NCI-H1092 treated with DMSO at 0.1 percent for 48 hours (cell line): ENCODE measurements at places on chromosomes 5 and 9.
A peak's percentile ranks its signal among the peaks of the same experiment; 100 is the strongest.

DNA sequence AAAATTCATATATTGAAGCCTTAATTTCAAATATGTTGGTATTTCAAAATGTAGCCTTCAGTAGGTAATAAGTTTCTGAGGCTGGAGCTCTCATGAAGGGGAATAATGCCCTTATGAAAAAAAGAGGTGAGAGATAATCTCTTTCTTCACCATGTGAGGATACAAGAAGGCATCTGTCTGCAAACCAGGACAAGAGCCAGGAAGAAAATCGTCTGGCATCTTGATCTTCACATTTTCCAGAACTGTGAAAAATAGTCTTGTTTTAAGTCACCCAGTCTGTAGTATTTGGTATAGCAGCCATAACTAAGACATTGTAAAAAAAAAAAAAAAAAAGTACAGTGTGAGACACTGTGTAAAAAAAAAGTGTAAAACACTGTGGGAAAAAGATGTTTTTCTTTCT lies 768.9 kb downstream of the TAF11L14 start:
- no peak for DNase-seq

DNA sequence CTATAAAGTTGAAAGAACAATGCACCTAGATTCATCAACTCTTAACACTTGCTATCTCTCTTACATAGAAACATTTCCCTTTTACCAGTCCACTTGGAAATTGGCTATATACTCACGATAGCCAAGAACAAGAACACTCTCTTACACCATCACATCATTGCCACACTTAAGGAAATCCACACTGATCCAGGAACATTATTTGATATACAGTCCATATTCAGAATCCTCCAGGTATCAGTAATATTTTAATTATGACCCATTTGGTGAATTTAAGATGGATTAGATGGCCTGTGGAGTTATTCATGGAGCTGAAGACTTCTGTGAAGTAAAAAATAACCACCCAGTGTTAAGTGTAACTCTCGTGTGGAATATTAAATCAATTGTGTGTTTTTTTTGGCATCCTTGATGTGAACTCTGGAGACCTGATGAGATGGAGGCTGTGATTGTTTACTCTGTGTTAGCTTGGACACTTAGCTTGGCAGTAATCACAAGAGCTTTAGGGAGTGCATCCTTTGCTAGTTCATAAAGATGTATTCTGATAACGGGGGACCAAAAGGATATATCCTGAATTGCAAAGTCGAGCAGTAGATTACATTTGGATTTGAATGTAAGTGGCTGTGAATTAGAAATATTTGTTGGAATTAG lies 52.0 kb upstream of the ABL1 start:
- no peak for DNase-seq

GRCh38 chr9:73023025-73023541 lies 70.2 kb upstream of the ALDH1A1 start:
- DNase-seq, result peak; percentile 52

- DNase-seq, result no peak
Observed at GRCh38 chr9:85118990-85119755, 449.6 kb downstream of the NTRK2 start.

DNA sequence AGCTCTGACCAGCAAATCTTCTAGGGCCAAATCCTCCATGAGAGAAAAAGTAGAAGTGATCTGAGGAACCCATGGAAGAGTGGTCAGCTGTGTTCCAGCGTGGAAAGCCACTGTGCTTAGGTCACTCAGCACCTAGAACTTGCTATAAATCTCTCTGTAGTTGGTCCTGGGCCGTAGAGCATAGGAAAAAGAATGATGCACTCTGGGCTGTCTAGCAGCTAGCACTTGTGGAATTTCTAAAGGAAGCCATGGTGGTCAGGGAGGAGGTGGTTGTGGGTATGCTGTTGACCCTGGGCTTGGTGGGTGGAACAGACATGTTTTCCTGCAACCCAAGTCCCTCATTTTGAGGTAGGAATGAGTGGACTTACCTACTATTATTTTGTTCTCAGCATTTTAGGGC lies 48.1 kb downstream of the GGTA1 start:
- no peak for DNase-seq
